ENCODE measurements at places on chromosomes 13 and 19.

- DNase-seq, result no peak
These were observed 6.0 kb upstream of the SOX1 start for GRCh38 chr13:112060899-112061366.

GRCh38 chr13:65592731-65593130 lies 1637.4 kb downstream of the PCDH9 start:
- no peak for DNase-seq

- no peak for DNase-seq
These were observed 322.5 kb upstream of the ZNF507 start for GRCh38 chr19:32022731-32023563.

DNA sequence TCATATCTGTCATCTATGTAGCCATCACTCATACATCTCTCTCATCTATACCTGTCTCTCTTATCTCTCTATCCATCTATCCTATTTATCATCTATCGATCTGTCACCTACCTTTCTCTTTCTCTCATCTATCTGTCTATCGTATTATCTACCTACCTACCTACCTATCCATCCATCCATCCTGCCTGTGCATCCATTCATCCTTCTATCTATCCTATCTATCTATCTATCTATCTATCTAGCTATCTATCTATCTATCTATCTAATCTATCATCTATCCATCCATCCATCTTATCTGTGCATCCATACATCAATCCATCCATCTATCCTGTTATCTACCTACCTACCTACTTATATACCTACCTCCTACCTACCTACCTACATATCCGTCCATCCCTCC lies 44.6 kb upstream of the CYP4F8 start:
- DNase-seq, result no peak

- no peak for DNase-seq
These were observed 45.4 kb downstream of the WDFY2 start for GRCh38 chr13:51629491-51630287.
